ENCODE measurements at places on chromosomes 1 and 21. TPM values are rescaled to one million over a fixed set of nuclear protein-coding genes. Genes with fewer than 3 reads are reported as not detected.
A peak's percentile ranks its signal among the peaks of the same experiment; 100 is the strongest.

- H3K27me3 ChIP-seq, result no peaks in the 10 kb centered on the region
- no peak overlapping the region for H3K4me3 ChIP-seq
- H3K4me1 ChIP-seq, result peaks cover 21% of the 10 kb centered on the region
- peak; percentile 12 for DNase-seq
- no peak overlapping the region for H3K27ac ChIP-seq
Measured at GRCh38 chr1:16109571-16109970, 36.1 kb upstream of the FAM131C start.

DNA sequence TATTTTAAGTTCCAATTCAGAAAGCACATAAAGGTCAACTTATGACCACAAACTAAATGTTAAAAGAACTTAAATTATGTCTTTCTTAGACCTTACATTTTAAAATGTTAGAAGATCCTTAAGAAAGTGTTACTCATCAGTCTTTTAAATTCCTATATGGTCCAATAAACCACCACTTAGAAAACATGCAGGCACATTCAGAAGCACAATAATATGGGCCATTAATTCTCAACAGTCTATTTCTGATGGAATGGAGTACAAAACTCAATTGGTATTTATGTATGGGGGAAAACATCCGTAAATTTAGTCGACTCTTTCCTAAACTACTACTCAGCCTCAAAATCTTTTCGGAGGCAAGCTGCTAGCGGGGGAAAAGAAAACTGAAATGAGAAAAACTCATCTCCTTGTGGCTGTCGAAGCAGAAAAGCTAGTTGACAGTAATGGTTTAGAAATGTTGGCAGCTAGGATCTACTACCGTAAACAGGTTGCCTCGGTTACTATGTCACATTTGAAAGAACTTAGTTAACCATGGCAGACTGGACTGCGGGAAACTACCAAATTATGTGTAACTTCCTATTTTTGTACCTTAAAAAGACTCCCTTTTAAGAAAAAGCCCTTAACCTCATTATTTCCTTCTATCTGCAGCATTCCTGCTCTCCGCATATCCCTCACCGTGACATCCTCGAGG, 1.0 kb downstream of the TRMT1L start:
- H3K36me3 ChIP-seq, result no peaks in the 10 kb centered on the region
- peak overlapping the region; percentile 99 for H3K4me3 ChIP-seq
- H3K27me3 ChIP-seq, result no peaks in the 10 kb centered on the region
- peak overlapping the region; percentile 94 for H3K27ac ChIP-seq
- DNase-seq, result peak; percentile 62

Gene ANKRD45
- total RNA-seq, result 1.8 TPM

Gene EPHA2
- total RNA-seq, result 140 TPM

GRCh38 chr1:247079141-247079874, 697 bp upstream of the ZNF670 start:
- no peaks in the 10 kb centered on the region for H3K27me3 ChIP-seq
- peak overlapping the region; percentile 83 for H3K4me3 ChIP-seq
- H3K36me3 ChIP-seq, result no peaks in the 10 kb centered on the region
- H3K27ac ChIP-seq, result no peak overlapping the region
- H3K4me1 ChIP-seq, result peaks cover 6% of the 10 kb centered on the region
- DNase-seq, result no peak

- peak overlapping the region; percentile 91 for H3K4me3 ChIP-seq
- H3K27me3 ChIP-seq, result no peaks in the 10 kb centered on the region
- H3K36me3 ChIP-seq, result peaks cover 6% of the 10 kb centered on the region
- H3K4me1 ChIP-seq, result peaks cover 8% of the 10 kb centered on the region
Measured at GRCh38 chr1:113073479-113073950, 517 bp downstream of the LRIG2 start.

DNA sequence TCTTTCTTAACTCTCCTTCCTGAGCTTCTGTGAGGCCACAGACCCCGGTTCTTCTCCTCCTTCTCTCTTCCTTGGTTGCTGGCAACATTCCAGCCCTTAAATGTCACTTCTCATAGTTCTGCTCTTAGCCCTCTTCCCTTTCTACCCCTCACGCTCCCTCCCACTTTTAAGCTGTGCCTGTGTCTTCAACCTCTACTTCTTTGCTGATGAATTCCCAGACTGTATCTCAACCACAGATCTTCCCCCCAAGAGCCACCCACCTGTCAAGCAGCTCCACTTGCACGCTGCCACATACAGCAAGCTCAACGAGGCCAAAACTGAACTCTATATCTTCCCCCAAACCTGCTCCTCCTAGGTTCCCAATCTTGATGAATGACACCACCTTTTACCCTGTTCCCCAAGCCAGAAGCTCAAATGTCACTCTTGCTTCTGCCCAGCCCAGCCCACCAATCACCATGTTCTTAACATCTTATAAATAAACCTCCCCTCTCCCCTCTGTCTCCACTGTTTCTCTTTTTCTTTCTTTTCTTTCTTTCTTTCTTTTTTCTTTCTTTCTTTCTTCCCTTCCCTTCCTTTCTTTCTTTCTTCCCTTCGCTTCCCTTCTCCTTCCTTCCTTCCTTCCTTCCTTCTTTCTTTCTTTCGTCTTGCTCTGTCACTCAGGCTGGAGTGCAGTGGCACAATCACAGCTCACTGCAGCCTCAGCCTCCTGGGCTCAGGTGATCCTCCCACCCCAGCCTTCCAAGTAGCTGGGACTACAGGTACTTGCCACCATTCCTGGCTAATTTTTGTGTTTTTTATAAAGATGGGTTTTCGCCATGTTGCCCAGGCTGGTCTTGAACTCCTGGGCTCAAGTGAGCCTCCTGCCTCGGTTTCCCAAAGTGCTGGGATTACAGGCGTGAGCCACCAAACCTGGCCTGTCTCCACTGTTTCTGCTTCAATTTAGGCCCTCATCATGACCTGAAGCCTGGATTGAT, 19.8 kb upstream of the PTP4A2 start:
- H3K27ac ChIP-seq, result no peak overlapping the region
- no peak overlapping the region for H3K4me3 ChIP-seq
- H3K27me3 ChIP-seq, result no peaks in the 10 kb centered on the region
- no peak for DNase-seq
- H3K4me1 ChIP-seq, result peaks cover 21% of the 10 kb centered on the region

Gene TCHH
- 0.86 TPM for total RNA-seq

DNA sequence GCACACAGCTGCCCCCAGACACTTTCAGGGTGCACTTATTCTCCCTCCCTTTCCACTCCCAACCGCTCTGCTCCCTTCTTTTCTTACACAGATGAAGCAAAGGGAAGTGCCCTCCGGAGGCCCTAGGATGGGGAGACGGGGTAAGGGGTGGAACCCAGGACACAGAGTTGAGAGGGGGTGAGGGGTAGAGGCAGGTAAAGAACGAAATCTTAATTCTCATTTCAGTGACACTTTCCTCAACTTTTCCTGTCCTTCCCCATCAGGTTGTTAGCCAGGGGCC, 12.8 kb downstream of the PLEKHO1 start:
- peaks cover 62% of the 10 kb centered on the region for H3K4me1 ChIP-seq
- H3K27me3 ChIP-seq, result no peaks in the 10 kb centered on the region
- H3K4me3 ChIP-seq, result peak overlapping the region; percentile 14

DNA sequence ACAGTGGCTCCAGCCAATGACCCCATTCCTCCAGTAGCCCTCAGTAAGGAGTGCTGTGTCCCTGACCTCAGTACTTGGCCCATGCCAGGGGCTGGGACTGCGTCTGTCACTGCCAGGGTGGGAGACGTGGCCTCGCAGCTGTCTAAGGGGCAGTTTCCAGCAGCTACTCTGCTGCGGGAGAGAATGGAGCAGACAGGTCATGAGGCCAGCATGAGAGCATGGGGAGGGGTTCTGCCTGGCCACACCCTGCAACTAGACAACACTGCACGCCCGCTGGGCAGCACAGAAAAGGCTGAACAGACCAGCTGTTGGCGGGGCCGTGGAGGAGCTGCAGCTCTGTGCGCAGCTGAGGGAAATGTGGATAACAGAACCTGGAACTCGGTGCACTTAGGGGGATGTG, 91.6 kb upstream of the COL6A1 start:
- no peaks in the 10 kb centered on the region for H3K27me3 ChIP-seq
- H3K4me3 ChIP-seq, result no peak overlapping the region
- H3K4me1 ChIP-seq, result peaks cover 16% of the 10 kb centered on the region
- no peak overlapping the region for H3K27ac ChIP-seq
- no peaks in the 10 kb centered on the region for H3K36me3 ChIP-seq
- DNase-seq, result no peak

DNA sequence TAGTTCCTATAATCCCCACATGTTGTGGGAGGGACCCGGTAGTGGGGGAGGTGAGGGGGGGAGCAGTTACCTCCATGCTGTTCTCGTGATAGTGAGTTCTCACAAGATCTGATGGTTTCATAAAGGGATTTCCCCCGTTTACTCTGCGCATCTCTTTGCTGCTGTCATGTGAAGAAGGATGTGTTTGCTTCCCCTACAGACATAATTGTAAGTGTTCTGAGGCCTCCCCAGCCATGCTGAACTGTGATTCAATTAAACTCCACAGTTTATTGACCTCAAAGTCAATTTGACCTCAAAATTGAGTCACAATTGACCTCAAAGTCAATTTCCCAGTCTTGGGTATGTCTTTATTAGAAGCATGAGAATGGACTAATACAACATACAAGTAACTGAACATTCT, 19.7 kb downstream of the DPH5 start:
- peaks cover 7% of the 10 kb centered on the region for H3K36me3 ChIP-seq
- H3K4me1 ChIP-seq, result no peaks in the 10 kb centered on the region
- no peak overlapping the region for H3K4me3 ChIP-seq
- no peak for DNase-seq
- H3K27ac ChIP-seq, result no peak overlapping the region
- no peaks in the 10 kb centered on the region for H3K27me3 ChIP-seq

GRCh38 chr1:25516686-25517085, 26.7 kb upstream of the LDLRAP1 start:
- no peak for DNase-seq
- H3K36me3 ChIP-seq, result no peaks in the 10 kb centered on the region
- no peak overlapping the region for H3K4me3 ChIP-seq
- H3K4me1 ChIP-seq, result no peaks in the 10 kb centered on the region

DNA sequence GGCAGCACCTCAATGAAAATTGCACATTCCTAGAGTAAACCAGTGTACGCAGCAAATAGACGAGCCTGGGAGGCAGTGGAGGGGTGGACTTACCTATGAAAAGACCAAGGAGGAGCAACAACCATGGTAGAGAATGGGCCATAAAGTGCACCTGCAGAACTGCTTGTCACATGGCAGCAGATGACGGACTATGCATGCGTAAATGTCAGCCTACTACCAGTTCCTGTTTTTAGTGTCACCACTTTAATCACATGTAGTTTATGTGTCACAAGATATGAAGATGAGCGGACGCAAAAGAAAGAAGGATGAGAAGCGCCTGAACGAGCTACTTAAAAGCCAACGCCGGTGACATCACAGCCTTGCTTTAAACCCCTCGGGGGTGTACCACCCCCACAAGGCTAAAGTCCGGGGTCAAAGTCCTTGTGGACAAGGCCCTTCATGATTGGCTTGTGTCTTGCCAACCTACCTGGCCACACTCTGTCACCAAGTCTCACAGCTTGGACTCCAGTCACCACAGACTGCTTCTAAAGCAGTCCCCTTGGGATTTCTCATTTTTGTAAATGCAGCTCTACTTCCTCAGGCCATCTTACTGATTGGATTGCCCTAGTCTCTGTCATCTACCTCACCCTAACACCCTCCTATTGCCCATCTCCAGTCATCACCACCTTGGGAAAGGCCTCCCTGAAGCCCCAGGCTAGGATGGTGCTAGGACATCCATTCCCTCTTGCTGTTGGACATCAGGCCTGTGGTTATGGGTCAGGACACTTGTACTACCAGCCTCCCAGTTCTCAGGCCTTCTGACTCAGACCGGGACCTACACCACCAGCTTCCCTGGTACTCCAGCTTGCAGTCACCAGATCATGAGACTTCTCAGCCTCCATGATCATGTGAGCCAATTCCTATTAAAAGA, 6.0 kb upstream of the LY9 start:
- no peak overlapping the region for H3K4me3 ChIP-seq
- H3K27me3 ChIP-seq, result no peaks in the 10 kb centered on the region
- H3K36me3 ChIP-seq, result no peaks in the 10 kb centered on the region
- no peak overlapping the region for H3K27ac ChIP-seq

- no peak overlapping the region for H3K4me3 ChIP-seq
- no peak overlapping the region for H3K27ac ChIP-seq
- DNase-seq, result peak; percentile 17
- H3K4me1 ChIP-seq, result no peaks in the 10 kb centered on the region
- H3K27me3 ChIP-seq, result peaks cover 3% of the 10 kb centered on the region
- no peaks in the 10 kb centered on the region for H3K36me3 ChIP-seq
Measured at GRCh38 chr1:168373869-168374268, 93.2 kb downstream of the TBX19 start.

Gene IL23R
- total RNA-seq, result not detected

DNA sequence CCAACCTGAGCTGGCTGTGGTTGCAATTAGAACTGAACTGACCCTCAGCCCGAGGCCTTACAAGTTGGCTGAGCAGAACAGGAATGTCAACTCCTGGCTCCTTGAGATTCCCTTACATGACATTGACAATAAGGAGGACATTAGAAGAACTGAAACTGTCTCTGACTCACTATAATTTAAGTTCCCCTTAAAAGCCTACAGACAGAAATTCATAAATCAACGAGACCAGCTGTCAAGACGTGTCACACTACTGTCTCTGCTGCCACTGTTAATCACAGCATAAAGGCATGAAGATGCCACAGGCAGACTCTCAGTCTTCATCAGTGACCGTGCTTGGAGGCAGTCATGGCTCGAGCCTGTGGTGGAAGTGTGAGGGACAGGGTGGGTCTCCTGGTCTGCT, 168.8 kb downstream of the GABPA start:
- no peaks in the 10 kb centered on the region for H3K27me3 ChIP-seq
- H3K4me1 ChIP-seq, result no peaks in the 10 kb centered on the region
- no peak overlapping the region for H3K27ac ChIP-seq
- DNase-seq, result no peak

- no peak for DNase-seq
- peak within 1 kb of the TSS; percentile 24 for H3K27ac ChIP-seq
- H3K27me3 ChIP-seq, result peaks cover 53% of the 10 kb centered on the region
- H3K4me1 ChIP-seq, result peaks cover 10% of the 10 kb centered on the region
Measured at GRCh38 chr1:213987927-213988506, at the start of gene PROX1. TSS of gene PROX1 (plus strand) at chr1:213987973. CDS start at chr1:213996536, 8,563 bp downstream.

Gene IL24
- not detected for total RNA-seq

DNA sequence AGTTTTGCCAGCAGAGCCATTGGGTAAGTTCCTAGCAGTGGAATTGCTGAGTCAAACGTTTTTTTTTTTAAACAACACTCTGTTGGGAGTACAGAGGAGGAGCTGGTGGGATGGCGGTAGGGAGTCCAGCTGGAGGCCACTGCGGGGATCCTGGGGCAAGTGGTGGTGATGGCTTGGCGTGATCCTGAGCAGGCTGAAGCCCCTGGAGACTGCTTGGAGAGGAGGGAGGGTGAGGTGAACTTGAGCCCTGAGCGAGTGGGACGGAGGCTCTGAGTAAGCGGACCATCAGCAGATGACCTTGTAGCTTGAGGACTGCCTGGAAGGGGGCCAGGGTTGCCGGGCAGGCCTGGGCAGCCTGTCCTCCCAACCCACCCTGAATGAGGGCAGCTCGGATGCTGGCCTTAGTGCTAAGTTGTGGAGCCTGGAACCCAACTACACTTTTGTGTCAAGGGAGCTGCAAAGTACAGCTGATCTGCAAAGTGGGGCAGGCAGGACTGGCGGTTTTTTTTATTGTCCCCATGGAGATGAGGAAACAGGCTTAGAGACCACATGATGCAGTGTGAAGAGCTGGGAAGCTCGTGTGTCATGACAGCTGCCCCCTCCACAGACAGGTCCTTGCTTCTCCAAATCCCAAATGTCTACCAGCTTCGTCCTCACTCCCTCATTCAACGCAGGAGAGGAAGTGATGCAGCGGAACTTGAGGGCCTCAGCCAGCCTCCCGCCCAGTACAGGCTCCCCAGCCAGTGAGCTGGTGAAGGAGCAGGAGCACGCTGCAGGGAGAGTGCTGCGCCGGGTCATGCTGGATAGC, 20.2 kb downstream of the MRPL37 start:
- no peak overlapping the region for H3K4me3 ChIP-seq
- peaks cover 29% of the 10 kb centered on the region for H3K36me3 ChIP-seq
- peak; percentile 17 for DNase-seq
- no peak overlapping the region for H3K27ac ChIP-seq
- peaks cover 10% of the 10 kb centered on the region for H3K4me1 ChIP-seq
